ENCODE measurements at places on chromosomes 12 and 14.

- no peak for DNase-seq
Measured at GRCh38 chr12:58026897-58027891, 85.8 kb downstream of the ATP23 start.

- no peak for DNase-seq
Measured at GRCh38 chr12:59593761-59594160, 2.1 kb upstream of the SLC16A7 start.

DNA sequence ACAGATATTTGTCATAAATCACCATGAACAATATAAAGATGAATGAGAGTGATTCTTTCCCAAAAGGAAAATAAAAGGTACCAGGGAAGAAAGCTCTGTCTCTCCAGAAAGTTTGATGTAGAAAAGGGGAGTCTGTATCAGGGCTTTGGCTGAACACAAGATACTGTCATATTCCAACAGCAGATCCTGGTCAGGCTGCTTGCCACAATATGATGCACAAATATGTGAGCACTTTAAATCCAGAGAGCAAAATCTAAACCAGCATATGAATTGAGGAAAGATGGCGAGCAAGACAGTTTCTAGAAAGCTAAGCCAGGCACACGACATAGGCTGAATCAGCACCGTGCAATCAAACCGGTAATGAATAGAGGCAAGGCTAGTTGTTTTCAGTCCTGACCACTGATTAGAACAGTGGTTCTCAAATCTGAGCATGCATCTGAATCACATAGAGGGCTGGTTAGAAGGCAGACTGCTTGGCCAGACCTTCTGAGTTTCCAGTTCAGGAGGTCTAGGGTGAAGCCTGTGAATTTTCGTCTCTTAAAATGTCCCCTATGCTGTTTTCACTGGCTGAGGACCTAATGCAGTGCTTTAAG, 60.7 kb downstream of the PLCZ1 start:
- DNase-seq, result no peak

DNA sequence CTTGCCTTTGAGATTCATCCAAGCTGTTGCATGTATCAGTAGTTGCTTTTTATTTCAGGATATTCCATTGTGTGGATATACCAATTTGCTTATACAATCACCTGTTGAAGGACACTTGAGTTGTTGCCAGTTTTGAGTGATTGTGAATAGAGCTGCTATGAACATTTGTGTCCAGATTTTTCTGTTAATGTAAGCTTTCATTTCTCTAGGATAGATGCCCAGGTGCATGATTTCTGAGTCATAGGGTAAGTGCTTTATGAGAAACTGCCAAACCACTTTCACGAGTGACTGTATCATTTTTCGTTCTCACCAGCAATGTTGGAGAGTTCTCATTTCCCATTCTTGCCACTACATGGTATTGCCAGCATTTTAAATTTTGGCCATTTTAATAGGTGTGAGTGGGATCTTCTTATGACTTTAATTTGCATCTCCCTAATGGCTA, 434.6 kb upstream of the RGS6 start:
- DNase-seq, result no peak

GRCh38 chr14:68794130-68794850, 1.4 kb upstream of the ZFP36L1 start:
- DNase-seq, result no peak

- DNase-seq, result no peak
Measured at GRCh38 chr14:71194251-71194650, 287.0 kb downstream of the PCNX1 start.

GRCh38 chr14:32310876-32311275, 18.2 kb upstream of the AKAP6 start:
- no peak for DNase-seq

- DNase-seq, result no peak
Measured at GRCh38 chr12:12358528-12358927, 1.6 kb downstream of the BORCS5 start.

DNA sequence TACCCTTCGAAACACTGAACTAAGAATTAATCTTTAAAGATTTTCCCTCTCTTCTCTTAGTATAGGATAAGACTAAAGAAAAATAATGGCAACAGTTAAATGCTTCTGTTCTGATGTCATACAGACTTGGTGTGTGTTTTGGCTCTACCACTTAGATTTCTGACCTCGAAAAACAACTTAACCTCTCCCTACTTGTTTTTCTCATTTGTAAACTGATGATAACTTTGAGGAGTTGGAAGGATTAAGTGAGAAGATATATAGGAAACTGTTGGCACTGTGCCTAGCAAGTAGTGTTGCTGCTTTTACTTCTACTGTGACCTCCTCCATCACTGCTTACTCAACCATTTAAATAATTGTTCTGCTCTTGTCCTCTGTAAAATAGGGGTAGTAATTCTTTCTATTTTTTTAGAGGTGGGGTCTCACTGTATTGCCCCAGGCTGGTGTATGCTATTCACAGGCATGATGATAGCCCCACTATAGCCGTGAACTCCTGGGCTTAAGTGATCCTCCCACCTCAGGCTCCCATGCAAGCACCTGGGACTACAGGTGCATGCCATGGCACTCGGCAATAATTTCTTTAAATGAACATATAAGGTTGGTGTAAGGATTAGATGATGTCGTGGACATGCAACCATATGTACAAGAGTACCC, 22.4 kb downstream of the PALS1 start:
- no peak for DNase-seq

DNA sequence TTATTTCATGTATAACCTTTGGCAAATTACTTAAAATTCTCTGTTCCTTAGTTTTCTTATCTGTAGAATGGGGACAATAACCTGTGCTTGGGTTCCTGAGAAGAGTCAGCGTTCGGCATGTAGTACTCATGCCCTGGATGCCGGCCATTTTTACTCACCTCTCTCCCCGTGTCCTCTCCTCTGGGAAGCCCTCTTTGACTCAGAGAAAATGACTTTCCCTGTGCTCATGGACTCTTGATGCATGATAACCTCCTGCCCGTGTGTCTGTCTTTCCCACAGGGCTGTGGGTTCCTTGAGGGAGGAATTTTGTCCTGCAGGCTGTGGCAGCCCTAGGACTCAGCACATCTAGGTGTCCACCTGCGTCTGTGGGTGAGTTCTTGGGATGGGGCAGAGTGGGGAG, 5.8 kb upstream of the C1RL start:
- DNase-seq, result no peak

DNA sequence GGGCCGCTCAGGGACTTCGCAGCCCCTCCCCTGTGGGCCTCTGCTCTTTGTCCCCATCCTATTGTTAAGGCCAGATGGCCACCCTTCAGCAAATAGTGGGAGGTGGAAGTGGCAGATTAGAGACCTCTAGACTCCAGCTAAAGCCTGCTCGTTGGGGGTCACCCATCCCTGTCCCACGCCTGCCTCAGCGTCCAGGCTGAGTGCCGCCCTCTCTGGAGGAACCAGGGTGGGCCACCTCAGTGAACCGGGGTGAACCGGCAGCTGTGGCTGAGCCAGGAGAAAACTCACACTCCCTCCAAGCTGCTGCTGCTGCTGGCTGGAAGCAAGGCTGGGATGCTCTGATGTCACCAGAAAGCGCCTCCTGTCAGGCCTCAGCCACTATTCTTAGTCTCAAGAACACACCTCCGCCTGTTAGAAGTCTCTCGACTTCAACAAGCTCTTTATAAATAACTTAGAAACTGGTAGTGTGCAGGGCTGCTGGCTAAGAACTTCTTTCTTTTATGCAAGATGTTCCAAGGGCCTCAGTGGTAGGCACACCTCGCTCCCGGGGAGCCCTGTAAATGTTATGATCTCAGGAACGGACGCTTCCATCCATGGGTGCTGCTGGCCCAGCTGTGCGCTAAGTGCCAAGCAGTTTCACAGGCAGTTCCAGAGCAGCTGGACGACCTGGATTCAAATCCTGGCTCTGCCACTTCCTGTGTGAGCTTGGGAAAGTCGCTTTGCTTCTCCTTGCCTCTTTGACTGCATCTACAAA, 19.8 kb upstream of the TESC start:
- DNase-seq, result peak; percentile 40

DNA sequence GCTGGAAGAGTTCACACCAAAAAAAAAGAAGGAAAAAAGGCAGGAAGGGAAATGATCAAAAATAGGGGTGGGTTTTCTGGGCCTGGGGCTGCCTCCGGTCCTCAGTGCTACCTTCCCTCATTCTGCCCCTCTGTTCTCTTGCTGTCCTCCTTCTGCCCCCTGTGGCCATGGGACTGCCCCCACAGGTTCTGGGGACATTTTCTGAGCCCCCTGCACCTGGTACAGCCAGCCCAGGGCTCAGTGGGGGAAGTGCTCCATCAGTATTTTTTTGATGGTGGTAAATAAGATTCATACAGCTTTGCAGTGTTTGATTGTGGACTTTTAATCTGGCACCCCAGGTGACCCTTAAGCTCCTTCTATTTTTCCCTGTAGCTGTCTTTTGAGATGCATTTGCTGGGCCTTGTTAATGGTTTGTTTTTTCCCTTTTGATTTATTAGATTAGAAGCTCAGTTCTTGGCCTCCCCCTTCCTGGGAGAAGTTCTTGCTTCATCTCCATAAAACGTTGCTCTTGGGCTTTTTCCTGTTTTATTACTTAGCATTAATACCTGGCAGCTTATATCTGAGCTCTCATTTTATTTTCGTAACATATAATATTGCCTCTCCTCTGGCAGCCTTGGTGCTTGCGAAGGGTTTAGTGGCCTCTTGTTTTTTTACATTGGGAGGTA, 43.1 kb downstream of the CHST11 start:
- no peak for DNase-seq

DNA sequence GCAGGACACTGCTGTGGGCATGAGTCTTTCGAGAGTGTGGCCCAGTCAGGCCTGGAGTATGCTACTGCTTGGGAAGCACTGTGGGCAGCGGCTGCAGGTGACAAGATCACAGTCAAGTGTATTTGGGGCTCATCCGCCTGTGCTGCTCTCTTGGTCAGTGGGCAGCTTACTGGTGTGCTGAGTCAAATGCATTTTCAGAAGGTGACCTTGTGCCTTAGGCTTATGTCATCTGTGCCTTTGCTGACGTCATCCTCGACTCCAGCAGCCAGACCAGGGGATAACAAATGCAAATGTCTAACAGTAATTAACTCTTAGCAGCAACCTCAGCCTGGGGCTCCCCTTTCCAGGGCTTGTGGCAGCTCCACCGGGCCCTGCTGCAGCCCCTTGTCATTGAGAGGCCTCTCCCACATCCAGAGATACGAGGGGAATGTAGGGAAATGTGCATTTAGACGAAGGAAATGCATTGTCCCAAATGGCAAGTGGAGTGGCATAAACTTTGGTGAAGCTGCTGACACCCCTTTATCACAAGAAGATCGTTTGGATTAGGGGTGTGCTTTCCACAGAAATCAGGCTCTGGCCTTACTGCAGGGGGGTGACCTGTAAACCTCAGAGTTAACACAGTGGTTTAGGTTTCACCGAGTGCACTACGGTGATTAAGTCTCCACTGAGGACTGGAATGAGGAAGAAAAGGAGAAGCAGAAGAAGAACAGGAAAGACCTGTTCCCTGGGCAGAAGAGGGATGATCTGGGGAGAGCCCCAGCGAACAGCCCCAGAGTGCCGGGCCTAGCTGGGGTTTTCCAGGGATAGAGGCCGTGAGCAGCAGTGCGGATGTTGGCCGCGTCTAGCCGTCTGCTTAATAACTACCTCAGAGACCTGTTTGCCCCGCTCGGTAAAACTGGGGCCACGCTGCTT, 39.7 kb downstream of the PSMA6 start:
- no peak for DNase-seq

DNA sequence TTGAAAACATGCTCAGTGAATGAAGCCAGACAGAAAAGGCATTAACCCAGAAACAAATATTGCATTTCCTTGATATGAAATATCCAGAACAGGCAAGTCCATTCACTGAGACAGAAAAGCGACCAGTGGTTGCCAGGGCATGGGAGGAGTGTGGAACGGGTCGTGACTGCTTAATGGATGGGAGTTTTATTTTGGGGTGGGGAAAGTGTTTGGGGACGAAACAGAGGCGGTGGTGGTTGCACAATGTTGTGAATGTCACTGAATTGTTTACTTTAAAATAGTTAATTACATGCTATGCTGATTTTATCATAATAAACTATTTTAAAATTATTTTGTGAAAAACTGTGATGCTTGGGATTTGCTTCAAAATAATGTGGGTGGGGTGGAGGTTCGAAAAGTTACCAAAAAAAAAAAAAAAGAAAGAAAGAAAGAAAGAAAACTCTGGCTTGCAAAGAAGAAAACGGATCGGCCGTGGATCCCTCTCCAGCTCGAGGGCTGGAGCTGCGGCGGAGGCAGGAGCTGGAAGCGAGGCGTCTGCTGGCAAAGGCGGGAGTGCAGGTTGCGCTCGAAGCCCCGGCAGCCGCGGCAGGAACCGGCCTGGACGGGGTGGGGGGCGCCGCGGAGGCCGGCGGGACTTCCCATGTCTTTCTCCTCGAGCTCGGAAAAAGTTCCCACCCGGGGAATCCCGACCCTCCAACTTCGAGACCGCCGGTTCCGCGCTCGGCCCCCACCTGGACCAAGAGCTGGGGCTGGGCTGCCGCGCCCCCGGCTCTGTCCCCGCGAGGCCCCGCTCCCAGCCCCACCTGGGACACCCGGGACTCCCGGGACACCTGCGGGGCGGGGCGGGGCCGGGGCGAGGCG, 524 bp upstream of the P2RX2 start:
- DNase-seq, result no peak

DNA sequence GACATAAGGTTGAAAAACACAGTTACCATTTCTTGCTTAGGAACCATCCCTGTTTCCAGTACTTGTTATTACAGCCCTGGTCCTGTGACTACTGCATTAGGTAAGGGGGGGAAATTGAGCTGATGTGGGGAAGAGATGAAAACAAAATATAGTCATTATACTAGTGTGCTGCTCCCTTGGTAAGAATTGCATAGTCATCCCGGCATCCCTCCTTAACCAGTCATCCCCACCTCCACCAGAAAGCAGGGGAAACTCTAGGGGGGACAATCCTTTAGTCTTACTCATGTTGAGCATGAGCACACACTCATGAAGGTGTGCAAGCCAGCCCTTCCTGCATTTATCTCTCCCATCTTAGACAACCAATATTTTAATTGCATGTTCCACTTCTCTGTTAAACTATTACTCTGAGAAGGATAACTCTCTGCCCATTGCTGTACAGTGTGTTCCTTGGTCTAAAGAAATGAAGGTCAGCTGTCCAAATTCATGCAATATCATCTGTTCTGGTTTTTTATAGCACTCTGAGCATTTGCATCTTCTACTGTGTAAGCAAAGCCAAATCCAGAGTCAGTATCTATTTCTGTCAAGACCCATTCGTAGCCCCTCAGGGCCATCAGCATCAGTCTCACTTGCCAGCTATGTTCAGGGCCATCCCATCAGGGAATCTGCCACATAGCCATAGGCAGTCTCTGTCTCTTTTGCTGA, 46.8 kb downstream of the TMEM30B start:
- no peak for DNase-seq

All from DMS 273 treated with DMSO at 0.1 percent for 48 hours (cell line).